T-cell (primary cell): ENCODE measurements at places on chromosomes 7 and 10. TPM values are rescaled to one million over a fixed set of nuclear protein-coding genes. Genes with fewer than 3 reads are reported as not detected.

Gene CPA4
- not detected for total RNA-seq

Gene KIAA1549
- 0.15 TPM for total RNA-seq

Gene RPS24
- total RNA-seq = 1,314 TPM

Gene STAM
- 20.8 TPM for total RNA-seq

- peaks cover 17% of the 10 kb centered on the region for H3K27me3 ChIP-seq
- DNase-seq = no peak
- no peaks in the 10 kb centered on the region for H3K36me3 ChIP-seq
- H3K4me1 ChIP-seq = peaks cover 4% of the 10 kb centered on the region
- H3K27ac ChIP-seq = no peak overlapping the region
Measured at GRCh38 chr10:129056734-129057689, 410.0 kb upstream of the MGMT start.

DNA sequence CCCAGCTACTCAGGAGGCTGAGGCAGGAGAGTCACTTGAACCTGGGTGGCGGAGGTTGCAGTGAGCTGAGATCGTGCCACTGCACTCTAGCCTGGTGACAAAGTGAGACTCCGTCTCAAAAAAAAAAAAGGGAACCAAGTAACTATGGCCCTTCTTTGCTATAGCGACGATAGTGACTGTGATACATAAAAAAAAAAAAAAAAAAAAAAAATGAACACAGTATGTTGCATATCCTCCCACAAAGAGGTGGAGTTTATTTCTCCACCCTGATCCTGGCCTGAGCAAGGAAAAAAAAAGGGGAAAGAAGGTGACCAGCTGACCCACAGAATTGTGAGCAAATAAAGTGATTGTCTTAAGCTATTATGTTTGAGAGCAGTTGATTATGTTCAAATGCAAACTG is 42.3 kb upstream of the STEAP1B start:
- peaks cover 3% of the 10 kb centered on the region for H3K27me3 ChIP-seq
- no peak overlapping the region for H3K27ac ChIP-seq

- no peak for DNase-seq
- no peaks in the 10 kb centered on the region for H3K27me3 ChIP-seq
- H3K4me3 ChIP-seq = no peak overlapping the region
- H3K36me3 ChIP-seq = peaks cover 15% of the 10 kb centered on the region
- no peaks in the 10 kb centered on the region for H3K4me1 ChIP-seq
Measured at GRCh38 chr7:30557245-30557644, 37.4 kb upstream of the GARS1 start.

GRCh38 chr7:85897967-85898366 is 711.1 kb upstream of the SEMA3D start:
- H3K4me3 ChIP-seq = no peak overlapping the region
- H3K36me3 ChIP-seq = no peaks in the 10 kb centered on the region
- no peak overlapping the region for H3K27ac ChIP-seq
- DNase-seq = no peak

- peaks cover 4% of the 10 kb centered on the region for H3K36me3 ChIP-seq
- DNase-seq = peak; percentile 62
- peak overlapping the region; percentile 56 for H3K27ac ChIP-seq
- peak overlapping the region; percentile 78 for H3K4me3 ChIP-seq
Measured at GRCh38 chr7:45001138-45001694, 1.2 kb downstream of the CCM2 start.
